Central memory CD4-positive, alpha-beta T cell (primary cell): ENCODE measurements at places on chromosomes 12 and 14.

- DNase-seq = no peak
Observed at GRCh38 chr14:37145395-37145794, 27.0 kb downstream of the SLC25A21 start.

- DNase-seq = no peak
Observed at GRCh38 chr12:57617942-57618341, 6.7 kb downstream of the ARHGEF25 start.

DNA sequence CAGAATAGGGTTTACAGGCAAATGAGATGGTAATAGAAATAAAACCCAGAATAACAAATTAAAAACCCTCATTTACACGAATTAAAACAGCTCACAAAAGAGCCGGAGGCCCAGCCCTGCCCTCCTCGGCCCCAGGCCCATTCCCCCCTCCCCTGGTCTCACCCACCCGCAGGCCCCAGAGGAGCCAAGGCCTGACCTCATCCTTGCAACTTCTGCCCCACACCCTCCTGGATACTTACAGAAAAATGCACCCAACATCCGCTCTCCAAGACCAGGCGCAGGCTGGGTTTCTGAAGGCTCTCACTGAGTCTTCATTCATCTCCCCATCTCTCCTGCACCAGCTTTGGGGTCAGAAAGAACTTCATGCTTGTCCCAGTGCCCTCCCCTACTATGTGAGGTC, 16.2 kb upstream of the VSX2 start:
- no peak for DNase-seq

DNA sequence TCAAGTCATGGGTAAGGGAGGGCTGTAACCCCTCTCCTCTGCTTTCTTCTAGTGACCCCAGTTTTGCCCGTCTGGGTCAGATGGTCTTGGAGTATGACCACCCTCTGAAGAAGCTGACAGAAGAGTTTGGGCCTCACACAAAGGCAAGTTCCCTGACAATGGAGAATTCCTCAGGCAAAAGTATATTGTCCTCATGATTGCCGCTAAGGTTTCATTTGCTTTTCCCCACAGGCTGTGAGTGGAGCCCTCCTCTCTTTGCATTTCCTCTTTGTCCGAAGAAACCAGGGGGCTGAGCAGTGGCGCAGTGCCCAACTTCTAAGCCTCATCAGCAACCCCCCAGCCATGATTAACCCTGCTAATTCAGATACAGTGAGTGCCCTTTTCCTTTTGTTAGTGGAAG, 12.1 kb downstream of the NCKAP1L start:
- DNase-seq = no peak

- DNase-seq = no peak
Observed at GRCh38 chr12:103308396-103308795, 187.4 kb downstream of the C12orf42 start.

- DNase-seq = no peak
Observed at GRCh38 chr12:79657136-79657535, 33.6 kb downstream of the PAWR start.

GRCh38 chr14:33917661-33918060, 33.2 kb downstream of the EGLN3 start:
- DNase-seq = no peak

- DNase-seq = no peak
Observed at GRCh38 chr12:49843411-49843810, 505 bp upstream of the BCDIN3D start.

DNA sequence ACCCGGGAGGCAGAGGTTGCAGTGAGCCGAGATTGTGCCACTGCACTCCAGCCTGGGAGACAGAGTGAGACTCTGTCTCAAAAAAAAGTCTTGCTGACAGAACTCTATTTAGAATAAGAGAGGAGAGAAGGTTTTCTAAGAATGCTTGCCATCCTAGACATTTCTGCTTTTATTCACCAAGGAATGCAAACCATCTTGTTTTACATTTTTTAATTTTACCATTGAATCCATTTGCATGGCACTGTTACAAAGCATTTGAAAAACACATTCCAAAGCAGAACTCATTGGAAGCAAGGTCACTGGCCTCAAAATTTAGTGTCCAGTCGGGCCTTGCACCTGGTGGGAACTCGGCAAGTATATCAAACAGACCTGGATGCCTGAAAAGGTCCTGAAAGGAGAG, 44.2 kb upstream of the RASSF3 start:
- no peak for DNase-seq

- DNase-seq = no peak
Observed at GRCh38 chr12:131040491-131040890, 86.8 kb downstream of the ADGRD1 start.

DNA sequence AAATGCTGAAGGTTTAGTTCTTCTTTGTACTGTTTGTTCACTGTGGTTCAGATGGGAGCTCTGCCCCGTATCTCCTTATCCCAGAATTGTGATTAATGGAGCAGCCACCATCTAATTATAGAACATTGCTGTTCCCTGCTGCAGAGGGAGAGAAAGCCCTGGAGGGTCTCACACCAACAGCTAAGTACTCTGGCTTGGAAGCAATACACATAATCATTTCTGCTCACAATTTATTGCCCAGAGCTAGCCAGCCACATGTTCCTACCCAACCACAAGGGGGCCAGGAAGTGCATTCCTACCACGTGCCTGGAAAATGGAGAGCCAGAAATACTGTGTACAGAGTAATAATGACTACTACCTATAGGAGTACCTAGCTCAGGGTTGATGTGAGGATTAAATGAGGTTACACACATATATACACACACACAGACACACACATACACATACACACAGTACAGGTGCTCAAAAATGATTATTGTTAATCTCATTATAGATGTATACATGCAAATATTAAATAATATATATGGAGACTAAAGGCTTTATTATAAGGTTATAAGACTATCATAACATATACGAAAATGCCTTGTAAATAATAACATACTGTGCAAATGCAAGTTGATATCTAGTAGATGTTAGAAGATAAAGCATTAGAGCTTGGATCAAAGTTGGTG, 22.3 kb downstream of the MSRB3 start:
- DNase-seq = no peak

DNA sequence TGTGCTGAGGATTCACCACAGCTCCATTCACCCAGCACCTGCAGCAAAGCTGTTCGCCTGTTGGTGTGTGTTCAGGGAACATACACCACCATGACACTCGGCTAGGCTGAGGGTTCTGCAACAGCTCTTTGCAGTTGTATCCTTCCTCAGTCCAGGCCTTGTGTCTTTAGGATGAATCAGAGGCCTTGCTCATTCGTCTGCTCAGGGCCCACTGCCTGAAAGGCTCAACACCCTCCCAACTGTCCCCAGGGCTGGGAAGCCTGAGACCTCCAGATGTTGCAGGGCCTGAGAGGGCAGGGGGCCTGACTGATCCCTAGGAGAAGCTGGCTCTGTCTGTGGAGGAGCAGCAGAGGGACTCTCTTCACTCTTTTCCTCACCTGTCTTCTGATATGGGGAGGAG, 11.2 kb downstream of the ZDHHC22 start:
- DNase-seq = no peak

DNA sequence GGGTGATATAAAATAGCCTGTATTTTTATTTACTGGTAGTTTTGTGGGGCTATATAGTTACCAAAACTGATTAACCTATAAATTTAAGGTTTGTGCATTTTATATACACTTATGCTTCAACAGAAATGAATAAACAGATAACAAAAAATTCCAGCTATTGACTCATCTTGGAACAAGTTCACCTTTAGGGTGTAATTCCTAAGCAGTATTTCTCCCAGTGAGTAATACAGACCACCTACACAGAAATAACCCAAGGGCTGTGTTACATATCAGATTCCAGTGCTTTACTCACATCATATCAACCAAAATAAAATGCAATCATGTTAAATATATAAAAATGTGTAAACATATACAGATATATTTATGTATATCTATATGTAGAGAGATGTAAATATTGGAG, 345.6 kb downstream of the ADAMTS20 start:
- no peak for DNase-seq

- DNase-seq = no peak
Observed at GRCh38 chr14:37223947-37224474, 26.3 kb downstream of the MIPOL1 start.

DNA sequence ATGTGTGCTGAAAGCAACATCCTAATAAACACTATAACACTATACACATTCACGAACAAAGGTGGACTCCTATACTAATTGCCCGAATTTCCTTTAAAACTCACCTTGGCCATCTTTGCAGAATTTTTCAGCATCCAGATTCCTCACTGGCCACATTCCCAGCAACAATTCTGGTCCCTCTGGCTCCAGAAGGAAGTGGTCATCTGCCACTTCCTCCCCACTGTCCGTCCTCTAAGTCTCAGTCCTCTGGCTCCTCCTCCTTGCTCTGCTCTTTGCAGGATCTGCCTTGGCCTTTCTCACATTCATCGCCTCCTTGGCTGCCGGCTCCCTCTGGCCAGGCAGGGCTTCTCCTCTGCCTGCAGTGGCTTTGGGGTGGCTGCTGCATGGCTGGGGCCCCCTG, 426.0 kb downstream of the FUT8 start:
- DNase-seq = no peak

- no peak for DNase-seq
Observed at GRCh38 chr12:575129-575502, 88.1 kb downstream of the NINJ2 start.

- DNase-seq = no peak
Observed at GRCh38 chr14:39265806-39266524, 32.2 kb downstream of the MIA2 start.

DNA sequence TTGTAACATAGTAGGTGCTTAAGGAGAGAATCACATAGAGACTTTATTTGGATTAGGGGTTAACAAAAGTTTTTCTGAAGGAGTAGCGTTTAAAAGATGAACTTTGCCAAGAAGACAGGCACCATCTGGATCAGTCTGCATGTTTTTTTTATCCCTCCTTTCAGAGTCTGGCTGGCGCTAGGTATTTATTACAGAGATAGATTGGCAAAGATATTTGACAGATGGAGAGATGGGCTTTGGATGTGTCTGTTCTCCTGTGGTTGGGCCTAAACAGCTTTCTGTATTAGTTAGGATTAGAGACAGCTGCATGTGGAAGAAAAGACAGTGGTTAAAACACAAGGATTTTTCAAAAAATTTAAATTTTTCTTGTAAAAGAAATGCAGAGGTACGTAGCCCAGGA, 133.9 kb downstream of the C12orf75 start:
- no peak for DNase-seq

DNA sequence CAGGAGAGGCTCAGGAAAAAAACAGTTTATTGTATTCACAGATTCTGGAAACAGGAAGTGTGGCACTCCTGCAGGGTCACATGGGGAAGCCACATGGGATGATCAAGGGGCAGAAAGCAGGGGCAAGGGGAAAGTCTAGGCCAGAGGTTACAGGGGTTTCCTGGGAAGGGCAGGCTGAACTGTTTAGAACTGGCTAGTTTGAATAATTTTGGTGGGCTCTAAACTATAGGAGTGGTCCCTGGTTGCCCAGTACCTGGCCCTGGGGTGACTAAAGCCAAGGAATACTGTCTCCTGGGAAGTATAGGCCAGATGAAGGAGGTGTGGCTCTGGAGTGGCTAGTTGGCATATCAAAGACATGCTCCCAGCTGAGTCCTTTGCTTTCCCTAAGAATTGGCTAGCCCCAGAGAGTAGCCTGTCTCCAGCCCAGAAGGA, 169.2 kb downstream of the SLC41A2 start:
- no peak for DNase-seq

DNA sequence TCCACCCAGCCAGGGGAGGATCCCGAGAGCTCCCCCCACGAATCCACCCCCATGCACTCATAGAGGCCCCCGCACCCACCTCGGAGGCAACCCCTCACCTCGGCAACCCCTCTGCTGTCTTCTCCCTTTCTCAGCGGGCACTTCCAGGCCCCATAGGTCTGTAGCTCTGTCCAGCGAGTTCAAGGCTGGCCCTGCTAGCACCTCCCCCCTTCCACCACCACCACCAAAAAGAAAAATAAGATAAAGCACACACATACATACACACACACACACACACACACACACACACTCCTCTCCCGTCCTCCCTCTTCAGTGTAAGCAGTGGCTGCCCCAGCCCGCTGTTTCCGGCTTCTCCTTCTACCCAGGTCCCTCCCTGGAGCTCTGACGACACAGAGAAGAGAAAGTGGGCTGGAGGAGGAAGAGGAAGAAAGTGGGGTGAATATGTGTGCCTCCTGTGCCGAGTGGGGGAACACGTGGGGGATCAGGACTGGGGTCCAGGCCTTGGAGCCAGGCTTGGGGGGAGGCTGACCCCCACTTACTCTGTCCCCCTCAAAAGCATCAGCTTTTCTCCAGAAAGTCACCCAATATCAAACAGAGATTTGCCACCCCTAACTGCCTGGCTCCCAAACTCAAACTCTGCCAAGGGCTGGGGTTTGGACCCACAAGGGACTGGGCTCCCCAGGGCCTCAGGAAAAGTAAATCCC, at the start of gene STAT6:
Gene STAT6, minus strand, starts transcription at position 332 of the 704 bp plus-strand sequence. CDS start 3,084 bp downstream, outside the sequence.
- DNase-seq = peak; percentile 91

DNA sequence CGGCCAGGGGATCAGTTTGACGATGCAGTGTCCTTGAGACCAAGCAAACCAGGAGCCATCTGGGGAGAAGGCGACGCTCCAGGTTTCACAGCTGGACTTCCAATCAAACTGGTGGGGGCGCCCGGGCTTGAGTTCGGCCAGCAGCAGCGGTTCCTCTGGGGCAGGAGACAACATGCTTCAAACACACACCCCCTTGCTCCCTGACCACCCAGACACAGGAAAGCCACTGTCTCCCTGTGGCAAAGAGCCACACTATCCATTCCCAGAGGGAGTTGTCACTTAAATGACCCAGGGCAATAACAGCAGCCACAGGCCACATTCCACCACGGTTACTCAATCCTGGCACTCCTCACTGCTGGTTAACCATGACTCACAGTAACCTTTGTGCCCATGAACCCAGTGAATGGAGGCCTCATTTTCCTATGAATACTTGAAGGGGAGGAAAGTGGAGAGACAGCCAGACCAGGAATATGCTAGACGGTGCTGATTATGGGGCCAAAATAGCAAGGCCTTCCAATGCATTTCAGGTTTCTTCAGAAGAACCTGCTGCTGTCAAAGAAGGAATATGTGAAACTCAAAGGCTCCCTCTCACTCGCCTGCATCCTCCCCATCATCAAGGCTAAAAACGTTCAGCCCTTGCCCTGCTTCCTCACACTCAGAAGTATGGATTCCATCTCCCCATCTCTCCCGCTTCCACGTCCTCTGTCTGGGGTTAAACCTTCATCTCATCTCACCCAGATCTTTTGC, 8.5 kb downstream of the WSB2 start:
- DNase-seq = no peak

DNA sequence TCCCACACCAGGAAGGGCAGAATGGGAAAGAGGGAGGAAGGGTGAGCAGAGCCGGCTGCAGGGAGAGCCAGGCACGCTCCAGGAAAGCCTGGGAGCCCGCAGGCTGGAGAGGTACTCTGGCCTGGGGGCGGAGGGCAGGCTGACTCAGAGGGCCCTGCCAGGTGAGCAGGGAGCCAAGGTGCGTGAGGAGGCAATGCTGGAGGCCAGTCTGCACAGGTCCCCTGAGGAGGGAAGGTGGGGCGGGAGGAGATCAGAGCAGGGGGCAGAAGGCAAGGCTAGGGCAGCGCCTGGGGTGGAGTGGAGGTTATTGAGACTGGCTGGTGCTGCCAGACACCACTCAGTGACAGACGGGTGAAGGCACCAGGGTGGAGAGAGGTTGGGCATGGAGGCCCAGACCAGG, 385.0 kb downstream of the BCL11B start:
- DNase-seq = no peak

GRCh38 chr12:44259890-44260289, 424.0 kb downstream of the TMEM117 start:
- DNase-seq = no peak

- no peak for DNase-seq
Observed at GRCh38 chr12:20125276-20125798, 243.0 kb upstream of the PDE3A start.

GRCh38 chr12:75818863-75819262, 212.7 kb downstream of the PHLDA1 start:
- no peak for DNase-seq

- no peak for DNase-seq
Observed at GRCh38 chr14:100834794-100835547, 9.1 kb downstream of the MEG3 start.

- no peak for DNase-seq
Observed at GRCh38 chr14:76918782-76919394, 92.7 kb downstream of the LRRC74A start.
